ENCODE measurements at places on chromosomes 4 and X.

DNA sequence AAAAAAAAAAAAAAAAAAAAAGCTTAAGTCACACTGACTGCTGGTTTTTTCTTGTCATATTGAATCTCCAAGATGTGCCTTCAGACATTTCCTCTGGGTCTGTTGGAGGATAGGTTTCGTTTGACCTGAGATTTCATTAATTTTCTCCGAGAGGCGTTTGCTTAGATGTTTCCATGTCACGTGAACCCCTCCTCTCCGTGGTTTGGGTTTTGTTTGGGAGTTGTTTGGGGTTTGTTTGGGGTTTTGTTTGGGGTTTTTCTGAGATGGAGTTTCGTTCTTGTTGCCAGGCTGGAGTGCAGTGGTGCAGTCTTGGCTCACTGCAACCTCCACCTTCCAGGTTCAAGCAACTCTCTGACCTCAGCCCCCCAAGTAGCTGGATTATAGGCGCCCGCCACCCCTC, 40.8 kb upstream of the DHRSX start:
- no peak for DNase-seq

DNA sequence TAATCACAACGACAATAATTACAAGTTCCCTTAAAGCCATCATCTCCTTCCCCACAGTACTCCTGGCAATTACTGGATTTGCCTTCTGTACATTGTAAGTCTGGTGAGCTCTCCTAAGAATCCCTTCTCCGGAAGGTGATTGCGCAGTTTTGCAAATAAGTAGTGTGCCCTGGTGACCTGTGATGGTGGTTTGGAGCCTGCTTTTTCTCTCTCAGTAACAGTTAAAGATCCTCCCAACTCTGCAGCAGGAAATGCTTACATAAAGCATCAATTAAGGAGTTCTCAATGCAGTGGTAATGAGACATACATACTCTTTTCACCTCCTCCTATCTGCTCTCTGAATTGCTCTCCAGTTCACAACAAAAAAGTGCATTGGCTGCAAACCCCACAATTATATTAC, 159.7 kb downstream of the SH2D1A start:
- DNase-seq, result no peak

DNA sequence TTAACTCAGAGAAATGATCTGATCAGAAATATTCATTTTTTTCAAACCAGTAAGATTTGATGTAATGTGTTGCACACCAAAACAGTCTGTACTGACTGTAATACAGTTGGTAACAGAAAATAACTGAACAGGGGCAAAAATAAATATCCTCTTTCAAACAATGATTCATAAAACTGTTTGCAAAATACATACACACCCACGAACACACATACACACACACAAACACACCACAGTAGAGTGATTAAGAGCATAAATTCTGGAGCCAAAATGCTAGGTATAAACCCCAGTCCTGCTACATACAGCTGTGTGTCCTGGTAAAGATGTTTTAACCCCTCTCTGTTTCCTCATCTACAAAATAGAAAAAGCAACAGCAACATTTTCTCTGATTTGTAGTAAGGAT, 376.6 kb downstream of the PDGFC start:
- no peak for DNase-seq

GRCh38 chrX:2589186-2590020, 88.6 kb upstream of the DHRSX start:
- DNase-seq, result no peak

DNA sequence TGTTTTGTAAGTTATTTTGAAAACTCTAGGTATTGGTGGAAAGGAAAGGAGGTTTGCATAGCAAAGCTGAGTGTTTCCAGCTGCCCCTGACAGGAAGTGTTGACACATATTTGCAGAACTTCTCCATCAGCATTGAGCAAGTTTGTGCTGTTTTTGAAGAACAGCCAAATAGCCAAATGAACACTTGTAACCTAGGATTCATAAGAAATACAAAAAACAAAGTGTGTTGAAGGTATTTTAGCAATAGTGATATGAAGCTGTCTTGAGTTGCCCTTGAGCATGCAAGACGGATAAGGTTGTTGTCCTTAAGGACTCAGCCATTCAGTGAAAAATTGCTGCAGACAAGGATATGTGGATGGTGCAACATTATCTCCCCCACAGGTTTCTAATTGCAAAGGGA, 68.3 kb upstream of the PGM2 start:
- DNase-seq, result no peak

GRCh38 chrX:44106864-44107263, 133.7 kb upstream of the NDP start:
- DNase-seq, result no peak

- no peak for DNase-seq
These were observed 139.9 kb upstream of the ETNPPL start for GRCh38 chr4:108902769-108903168.

GRCh38 chr4:115213716-115214115, 100.3 kb upstream of the NDST4 start:
- no peak for DNase-seq

DNA sequence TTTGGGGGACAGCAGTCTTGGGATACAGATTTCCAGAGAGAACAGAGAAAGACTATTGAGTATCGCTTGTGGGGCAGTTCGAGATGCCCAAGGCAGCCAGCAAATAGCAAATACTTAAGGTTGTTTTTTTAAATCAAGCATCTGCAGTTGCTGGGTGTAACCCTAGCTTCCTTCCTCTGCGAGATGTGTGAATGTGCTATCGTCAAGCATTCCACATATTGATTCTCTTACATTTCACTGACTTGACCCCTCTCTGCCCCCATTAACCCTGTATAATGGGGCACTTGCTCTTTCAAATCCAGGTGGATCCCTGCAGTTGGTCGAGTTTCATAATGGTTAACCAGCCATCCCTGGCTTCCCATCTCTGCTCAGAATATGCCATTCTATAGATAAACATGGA, 23.5 kb downstream of the KCNE5 start:
- no peak for DNase-seq

DNA sequence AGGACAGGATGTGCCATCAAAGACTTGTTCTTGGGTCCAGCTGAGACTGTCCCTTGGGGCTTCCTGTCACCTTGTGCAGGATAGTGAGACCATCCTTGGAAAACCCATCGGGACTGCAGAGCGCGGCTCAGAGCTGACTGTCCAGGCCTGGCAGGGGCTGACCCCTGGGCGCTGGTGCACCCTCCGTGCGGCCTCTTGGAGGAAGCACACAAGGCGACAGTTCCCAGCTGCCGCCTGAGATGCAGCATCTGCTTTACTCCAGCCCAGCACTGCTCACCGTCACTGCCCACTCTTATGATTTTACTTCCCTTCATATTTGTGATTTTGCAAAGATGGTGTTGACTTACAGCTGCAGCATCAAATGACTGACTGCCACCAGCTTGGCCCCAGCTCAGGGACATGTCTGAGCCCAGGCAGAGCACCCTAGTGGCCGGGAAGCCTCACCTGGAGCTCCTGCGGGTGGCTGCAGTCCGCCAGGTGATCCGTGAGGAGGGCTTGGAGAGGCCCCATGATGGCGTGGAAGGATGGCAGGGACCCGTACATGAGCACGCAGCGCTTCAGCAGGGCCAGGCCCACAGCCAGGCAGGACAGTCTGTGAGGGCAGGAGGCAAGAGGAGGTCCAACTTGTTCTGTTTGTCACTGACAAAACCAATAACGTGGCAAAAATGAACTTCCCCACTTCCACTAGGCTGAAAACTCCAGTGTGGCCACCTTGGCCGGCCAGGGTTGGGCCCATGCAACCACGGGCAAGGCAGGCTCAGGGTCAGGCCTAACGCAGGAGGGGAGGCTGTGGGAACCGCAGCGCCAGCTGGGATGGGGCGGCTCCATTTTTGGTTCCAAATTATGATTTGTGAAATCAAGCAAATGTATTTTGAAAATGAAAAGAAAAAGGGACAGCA, 21.8 kb downstream of the NOP14 start:
- DNase-seq, result no peak

DNA sequence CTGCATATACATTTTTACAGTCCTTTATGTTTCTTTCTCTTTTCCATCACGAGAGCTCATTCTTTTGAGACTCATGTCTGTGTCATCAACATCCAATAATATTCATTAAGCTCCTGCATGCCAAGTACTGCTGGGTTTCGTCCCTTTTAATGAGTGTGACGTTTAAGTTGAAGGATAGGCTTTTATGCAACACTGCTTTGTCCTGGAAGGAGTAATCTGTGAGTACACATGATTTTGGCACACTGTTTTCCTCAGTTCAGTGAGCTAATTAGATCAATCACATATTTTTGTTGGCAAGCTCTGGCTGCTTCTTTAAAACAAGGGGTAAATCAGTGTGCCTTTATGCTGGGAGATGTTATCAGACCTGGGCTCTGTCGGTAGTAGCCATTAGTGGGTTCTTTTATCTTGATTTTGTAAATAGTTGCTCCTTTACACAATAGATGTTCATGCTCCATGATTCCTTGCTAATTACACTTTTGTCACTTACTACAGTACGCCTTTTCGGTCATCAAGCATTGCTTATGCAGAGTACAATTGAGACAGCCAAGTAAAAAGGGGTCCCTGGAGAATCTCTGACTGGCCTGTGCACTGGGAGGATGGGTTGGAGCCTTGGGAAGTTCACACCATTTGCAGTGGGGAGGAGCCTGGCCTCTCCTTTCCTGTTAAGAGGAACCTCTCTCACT, 132.6 kb downstream of the FHIP1A start:
- peak; percentile 76 for DNase-seq

DNA sequence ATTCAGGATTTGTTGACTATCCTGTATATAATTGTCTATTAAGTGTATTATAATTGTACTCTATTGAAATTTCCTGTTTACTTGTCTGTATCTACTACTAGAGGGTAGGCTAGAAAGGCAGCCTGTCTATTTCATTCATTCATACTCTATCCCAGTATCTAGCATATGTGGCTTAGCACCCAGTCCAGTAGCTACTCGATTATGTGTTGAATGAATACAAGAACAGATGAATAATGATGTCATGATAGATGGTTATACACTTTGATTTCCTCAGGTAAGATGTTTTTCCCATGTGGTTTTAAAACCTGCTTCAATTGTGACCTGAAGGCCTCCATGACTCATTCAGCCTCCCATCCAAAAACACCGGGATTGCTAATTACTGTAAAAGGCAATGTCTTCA, 68.0 kb downstream of the IL21 start:
- DNase-seq, result no peak

- peak; percentile 0 for DNase-seq
These were observed 20.8 kb downstream of the USO1 start for GRCh38 chr4:75745161-75745560.
